Left cardiac atrium (tissue), 4 donors: ENCODE measurements at places on chromosomes 3 and 15. TPM values are rescaled to one million over a fixed set of nuclear protein-coding genes. Genes with fewer than 3 reads are reported as not detected.

DNA sequence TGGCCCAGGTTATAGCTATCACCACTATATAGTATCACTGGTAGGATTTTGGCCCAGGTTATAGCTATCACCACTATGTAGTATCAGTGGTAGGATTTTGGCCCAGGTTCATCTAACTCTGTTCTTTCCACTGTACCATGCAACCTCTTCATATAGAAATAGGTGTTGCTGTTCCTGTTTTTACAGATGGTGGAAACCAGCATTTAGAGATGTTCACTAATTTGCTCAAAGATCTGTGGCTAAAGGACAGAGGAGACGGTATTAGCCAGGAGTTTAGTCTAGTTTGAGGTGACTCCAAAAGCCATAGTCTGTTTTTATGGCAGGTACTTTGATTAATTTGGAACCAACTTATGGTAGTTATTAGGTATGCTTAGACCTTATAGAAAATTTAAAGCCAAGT lies 3.1 kb downstream of the LRCH3 start:
- DNase-seq = no peak

DNA sequence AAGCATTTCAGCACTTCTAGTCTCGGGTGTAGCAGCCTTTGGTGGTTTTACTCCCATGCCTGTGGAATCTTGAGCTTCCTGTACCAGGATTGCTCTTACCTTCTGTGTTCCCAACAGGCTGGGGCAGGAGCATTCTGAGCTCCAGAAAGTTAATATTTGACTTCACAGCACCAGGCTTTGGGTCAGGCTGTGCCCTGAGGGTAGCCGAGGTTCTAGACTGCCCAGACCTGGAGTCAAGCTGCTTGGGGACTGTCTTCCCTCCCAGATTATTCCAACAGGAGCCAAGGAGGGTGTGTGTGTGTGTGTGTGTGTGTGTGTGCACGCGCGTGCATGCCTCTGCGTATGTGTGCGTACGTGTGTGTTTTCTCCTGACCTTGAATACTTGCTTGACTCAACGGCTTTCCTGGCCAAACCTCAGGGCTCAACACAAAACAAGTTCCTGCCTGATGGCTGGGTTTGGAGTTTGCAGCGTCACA lies 94.8 kb downstream of the FLNB start:
- no peak for DNase-seq

DNA sequence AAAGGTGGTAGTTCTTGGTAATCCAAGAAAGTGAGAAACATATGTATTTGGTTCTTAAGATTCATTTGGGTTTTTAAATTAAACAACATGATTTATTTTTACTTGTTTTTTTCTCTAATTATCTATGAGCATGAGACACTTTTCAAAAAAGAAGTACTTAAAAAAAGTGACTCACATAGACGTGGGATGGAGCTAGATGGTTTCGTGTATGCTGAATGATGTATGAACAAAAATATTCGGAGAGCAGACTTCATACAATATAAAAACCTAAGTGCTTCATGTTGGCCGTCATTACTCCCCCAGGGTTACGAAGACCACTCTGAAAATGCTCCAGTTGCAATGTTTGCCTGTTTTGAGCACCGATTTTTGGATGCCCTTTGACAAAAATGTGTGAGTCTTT lies 90.9 kb downstream of the RORA start:
- DNase-seq = no peak

- DNase-seq = no peak
Measured at GRCh38 chr3:133829310-133829707, 23.7 kb downstream of the SRPRB start.

DNA sequence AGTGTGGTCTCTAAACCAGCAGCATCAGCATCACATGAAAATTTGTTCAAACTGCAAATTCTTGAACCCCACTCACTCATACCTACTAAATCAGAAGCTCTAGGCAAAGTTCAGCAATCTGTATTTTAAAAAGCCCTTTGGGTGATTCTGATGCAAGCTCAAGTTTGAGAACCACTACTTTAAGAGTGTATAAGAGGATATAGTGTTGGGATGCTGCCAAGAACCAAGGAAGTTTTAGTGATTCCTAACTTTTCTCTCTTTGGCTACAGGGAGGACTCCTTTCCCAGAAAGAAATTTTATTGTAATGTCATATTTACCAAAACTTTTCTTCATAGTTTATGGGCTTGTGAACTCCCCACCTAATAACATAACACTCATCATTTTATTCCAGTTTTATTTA lies 422.2 kb downstream of the TBC1D5 start:
- no peak for DNase-seq

- DNase-seq = no peak
Measured at GRCh38 chr3:180680097-180680430, 775 bp upstream of the CCDC39 start.

Gene CPN2
- not detected for total RNA-seq

Gene TEX9
- 1.5 TPM for total RNA-seq

- DNase-seq = no peak
Measured at GRCh38 chr15:31503256-31503655, 176.6 kb downstream of the KLF13 start.

Gene GDPGP1
- 11.9 TPM for total RNA-seq

- DNase-seq = no peak
Measured at GRCh38 chr3:23809840-23810342, 4.1 kb downstream of the UBE2E1 start.

Gene GOLGA6L24
- total RNA-seq = not detected
